ENCODE measurements at places on chromosomes 12 and 14. TPM values are rescaled to one million over a fixed set of nuclear protein-coding genes. Genes with fewer than 3 reads are reported as not detected.

GRCh38 chr12:14111230-14111865, 129.9 kb upstream of the GRIN2B start:
- no peak overlapping the region for H3K27ac ChIP-seq
- H3K4me1 ChIP-seq: no peaks in the 10 kb centered on the region
- no peaks in the 10 kb centered on the region for H3K36me3 ChIP-seq
- no peaks in the 10 kb centered on the region for H3K27me3 ChIP-seq

The JDP2 gene
- 77.5 TPM for total RNA-seq

The AKAP5 gene
- 1.8 TPM for total RNA-seq

The MYO1H gene
- 0.15 TPM for total RNA-seq

The DCN gene
- 1,047 TPM for total RNA-seq

The LBHD2 gene
- total RNA-seq: not detected
